Activated CD8-positive, alpha-beta memory T cell treated with anti-CD3 and anti-CD28 coated beads for 1 hour (primary cell): ENCODE measurements at places on chromosomes 5 and 9.

DNA sequence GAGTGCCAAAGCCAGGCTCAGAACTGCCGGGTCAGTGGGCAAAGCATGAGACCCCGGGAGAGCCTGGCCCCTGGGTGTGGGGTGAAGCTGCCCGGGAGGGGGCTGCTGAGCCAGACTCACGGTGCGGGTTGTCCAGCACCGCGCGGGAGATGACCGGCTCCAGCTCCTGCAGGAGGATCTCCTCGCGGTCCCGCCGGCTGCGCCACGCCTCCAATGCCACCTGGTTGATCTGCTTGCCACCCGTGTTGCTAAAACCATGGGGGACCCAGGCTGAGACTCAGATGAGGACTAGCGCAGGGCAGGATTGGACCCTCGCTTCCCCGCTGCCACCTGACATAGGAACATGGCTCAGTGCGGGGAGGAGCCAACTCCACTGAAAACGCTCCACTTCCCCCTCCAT lies 2.6 kb downstream of the TOR2A start:
- no peak for DNase-seq

DNA sequence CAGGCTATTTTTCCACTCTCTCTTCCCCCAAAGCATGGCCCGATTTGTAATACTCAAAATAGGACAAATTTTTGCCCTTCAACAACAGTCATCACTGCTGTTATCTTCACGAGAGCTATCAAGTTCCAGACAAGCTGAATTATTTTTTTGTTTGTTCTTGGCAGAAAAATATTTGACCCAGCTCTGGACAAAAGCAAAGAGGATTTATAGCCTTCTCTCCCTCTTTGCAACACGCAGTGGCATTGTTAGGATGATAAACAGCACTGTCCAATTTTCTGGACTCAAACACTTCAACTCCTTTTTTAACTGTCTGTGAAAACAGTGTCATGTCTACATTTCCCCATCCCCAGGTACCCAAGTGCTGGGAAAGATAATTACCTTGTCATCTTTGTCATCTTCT lies 160.3 kb downstream of the SLF1 start:
- no peak for DNase-seq

DNA sequence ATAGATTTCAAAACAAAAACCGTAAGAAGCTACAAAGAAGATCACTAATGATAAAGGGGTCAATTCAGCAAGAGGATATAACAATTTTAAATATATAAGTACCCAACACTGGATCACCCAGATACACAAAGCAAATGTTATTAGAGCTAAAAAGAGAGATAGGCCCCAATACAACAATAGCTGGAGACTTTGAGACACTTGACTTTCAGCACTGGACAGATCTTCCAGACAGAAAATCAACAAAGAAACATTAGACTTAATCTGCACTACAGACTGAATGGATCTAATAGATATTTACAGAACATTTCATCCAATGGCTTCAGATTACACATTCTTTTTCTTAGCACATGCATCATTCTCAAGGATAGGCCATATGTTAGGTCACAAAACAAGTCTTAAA lies 46.3 kb upstream of the TAF1L start:
- DNase-seq = no peak

DNA sequence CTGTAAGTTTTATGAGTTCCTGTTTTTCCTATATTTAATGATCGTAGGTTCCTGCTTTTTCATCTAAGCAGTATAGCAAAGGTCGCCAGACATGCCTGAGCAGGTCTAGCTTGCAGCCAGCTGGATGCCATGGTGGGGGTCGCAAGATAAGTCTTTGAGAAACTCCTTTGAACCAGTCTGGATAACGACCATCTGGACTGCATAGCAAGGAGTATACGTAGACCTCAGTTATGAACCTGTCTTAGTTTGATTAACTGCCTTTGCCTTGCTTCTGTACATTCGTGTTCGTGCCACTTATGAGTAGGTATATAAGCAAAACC lies 8.4 kb upstream of the SPATA31E1 start:
- DNase-seq = no peak

GRCh38 chr5:79793722-79794121 lies 104.1 kb downstream of the CMYA5 start:
- no peak for DNase-seq

GRCh38 chr5:17359451-17360011 lies 138.5 kb upstream of the TAF11L2 start:
- DNase-seq = no peak

DNA sequence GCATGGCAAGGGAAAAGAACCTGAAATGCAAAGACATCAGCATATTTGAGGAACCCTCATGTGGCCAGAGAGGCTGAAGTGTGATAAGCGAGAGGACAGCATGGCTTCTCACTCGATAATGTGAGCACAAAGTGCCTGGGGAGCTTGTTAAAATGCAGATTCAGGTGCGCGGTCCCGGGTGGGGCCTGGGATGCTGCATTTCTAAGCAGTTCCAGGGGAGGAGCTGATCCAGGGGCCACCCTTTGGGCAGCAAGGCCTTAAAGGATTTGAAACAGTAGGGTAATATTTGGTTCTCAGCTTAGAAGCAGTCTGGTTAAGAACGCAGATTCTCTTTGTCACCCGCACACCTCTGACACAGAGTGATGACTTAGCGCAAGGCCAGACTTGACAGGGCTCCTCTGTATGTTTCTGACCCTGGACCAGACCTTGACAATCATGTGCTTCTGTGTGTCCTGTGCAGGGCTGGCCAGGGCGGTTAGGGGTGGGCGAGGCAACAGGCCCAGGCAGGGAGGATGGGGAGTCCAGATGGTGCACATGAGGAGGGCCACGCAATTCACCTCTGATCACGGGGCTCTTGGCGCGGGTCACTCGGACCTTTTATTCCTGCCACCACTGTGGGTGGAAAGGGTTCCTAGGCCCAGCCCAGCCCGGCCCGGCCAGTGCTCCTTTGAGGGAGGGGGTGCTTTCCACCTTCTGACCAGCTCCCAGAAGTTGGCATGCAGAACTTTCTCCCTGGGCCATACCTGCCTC lies 62.8 kb upstream of the TBC1D2 start:
- no peak for DNase-seq

DNA sequence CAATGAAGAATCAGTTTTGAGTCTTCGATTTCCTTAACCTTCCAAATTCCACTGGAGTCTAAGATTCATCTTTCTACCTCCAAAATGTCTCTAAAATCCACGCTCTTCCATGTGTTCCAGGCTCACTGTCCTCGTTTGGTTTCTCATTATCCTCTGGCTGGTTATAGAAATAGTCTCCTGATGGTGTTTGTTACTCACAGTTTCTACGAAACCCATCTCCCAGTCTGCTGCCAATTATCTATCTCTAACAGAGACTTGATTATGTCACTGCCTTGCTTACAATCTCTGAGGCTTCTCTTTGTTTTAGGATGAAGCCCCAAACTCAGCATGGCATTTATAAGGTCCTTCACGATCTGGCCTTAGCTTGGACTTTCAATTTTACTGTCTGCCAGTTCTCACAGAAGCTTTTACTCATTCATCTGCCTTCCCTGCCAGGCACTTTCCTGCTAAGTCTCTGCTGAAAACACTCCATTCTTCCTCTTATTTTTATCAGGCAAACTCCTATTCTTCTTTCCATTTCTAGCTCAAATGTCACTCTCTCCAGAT lies 339.6 kb upstream of the SGCD start:
- DNase-seq = no peak

- DNase-seq = no peak
Observed at GRCh38 chr9:22022396-22022795, 13.3 kb upstream of the CDKN2B start.

DNA sequence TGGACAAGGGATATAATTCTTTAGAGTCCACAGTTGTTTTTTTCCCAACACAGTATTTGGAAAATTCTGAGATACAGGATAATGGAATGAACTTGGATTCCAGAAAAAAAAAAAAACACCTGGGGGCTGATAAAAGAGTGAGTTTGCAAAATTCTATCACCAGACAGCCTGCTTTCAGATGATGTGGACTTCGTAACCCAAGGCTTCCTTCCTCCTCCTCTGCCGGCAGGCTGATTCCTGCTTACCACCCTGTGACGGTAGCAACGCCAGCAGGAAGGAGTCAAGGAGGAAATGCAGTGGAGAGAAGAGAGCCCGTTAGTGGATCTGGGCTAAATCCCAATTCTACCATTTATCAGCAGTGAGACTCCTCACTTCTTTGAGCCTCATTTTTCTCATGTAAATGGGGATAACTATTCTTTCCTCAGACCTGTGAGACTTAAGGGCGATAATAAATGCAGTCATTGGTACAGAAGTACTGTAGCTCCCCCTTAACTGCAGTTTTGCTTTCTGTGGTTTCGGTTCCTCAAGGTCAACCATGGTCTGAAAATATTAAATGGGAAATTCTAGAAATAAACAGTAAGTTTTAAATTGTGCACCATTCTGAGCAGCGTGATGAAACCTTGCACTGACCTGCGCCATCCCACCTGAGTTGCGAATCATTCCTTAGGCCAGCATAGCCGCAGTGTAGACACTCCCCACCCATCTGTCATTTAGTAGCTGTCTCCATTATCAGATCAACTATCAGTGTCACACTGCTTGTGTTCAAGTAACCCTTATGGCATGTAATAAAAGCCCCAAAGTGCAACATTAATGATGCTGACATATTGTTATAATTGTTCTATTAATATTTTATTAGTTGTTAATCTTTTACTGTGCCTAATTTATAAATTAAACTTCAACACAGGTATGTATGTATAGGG lies 71.4 kb downstream of the DCP2 start:
- DNase-seq = no peak

GRCh38 chr5:133687212-133688061 lies 75.1 kb upstream of the FSTL4 start:
- no peak for DNase-seq

DNA sequence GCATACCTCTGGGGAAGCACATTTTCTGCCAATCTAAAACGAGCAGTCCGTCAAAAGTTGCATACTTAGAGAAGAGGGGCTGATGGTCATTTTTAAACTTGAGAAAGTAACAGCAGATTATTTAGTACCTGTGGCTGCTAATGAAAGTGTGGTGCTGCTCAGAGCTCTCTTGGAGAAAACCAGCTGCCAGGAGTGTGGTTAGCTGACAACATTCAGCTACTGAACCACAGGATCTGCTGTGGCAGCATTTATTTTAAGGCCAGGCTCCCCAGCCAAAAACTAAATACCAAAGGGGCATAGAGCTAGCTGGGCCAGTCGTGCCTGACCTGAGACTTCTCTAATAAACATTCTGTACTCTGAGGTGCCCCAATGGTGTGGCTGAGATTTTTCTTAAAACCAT lies 203.6 kb downstream of the EDIL3 start:
- no peak for DNase-seq

- DNase-seq = no peak
Observed at GRCh38 chr9:134535171-134535570, 106.4 kb upstream of the COL5A1 start.

DNA sequence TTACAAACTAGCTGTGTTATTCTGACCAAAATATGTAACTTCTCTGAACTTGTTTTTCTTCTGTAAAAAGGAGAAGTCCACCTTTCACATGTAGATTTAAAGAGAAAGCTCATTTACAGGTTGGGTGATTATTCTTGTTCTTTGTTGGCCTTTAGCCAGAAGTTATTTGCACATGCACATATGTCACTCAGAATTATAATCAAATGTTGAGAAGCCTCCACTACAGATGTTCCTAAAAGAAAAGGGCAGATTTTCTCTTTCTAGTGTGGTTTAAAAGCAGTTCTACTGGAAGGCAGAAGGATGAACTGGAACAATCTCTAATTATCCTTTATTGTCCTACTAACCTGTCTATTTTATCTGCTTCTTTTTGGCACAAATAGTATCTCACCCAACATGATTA lies 209.8 kb upstream of the ELAVL2 start:
- DNase-seq = no peak

DNA sequence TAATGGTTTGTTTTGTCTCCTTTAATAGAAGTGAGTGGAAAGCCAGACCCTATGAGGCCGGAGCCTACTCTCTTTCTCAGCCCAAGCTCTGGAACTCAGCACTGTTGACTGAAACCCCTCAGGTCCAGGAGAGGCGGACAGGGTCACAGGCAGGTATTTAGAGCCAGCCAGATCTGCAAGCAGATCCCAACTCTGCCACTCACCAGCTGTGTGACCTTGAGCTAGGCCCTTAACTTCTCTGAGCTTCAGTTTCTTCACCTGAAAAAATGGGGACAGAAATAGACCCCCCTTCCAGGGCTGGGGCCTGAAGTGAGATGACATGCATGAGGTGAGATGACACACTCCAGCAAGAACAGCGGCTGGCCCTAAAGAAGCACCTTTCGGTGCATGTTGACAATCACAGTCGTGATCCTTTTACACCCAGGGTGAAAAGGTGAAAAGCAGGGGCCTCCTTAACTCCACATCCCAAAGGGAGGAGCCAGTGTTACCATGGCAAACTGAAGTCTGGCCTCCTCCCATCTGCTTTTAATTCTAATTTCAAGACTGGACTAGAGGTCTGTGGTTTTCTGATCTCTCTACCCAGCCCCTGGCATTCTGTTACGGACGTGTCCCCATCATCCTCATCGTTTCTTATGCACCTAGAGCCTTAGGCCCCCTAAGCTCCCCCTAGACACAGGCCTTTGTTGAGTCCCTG lies 27.2 kb downstream of the MORN5 start:
- DNase-seq = no peak

- DNase-seq = no peak
Observed at GRCh38 chr5:167833456-167833855, 458.0 kb upstream of the WWC1 start.

DNA sequence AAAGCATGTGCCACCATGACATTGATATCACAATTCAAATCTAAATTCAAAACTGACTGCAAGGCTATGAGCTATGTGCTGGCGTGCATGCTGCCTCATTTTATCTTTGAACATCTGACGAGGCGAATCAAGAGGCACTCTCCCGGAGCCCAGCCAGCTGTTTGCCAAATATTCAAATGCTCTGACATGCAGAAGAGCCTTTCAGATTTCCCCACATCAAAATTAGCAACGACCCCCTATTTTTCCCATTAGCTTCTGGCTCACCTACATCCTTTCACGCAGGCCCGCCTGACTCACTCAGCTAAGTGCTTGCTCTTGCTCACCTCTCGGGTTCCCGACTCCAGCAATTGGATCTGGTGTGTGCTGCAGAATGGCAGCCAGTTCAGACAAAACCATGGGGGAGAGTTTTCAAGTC lies 159.0 kb downstream of the NR2F1-AS1 start:
- no peak for DNase-seq

GRCh38 chr5:66891184-66891925 lies 295.2 kb downstream of the MAST4 start:
- DNase-seq = no peak

DNA sequence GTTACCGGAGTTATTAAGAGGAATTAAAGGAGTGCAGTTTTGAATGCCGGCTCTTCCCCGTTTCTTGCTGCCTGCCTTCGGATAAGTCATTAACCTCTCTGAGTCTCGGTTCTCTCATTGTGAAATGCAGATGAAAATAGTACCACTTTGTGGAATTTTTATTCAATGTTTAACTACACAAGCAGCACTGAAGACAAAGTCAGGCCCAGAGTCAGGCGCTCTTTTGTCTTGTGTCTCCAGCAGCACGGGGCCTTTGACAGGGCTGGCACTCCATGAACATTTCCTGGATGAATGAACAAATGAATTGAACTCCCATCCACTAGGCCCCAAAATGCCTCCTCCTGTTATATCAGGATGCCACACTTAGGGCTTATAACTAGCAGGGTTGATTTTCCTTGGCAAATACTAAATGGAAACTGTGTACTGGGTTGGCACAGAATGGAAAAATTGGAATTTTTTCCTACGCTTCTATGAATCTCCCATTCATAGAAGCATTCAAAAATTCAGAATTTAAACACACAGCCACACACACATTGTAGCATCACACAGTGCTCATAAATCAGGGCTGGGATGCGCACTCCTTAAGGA lies 332.8 kb downstream of the MLLT3 start:
- no peak for DNase-seq

- no peak for DNase-seq
Observed at GRCh38 chr5:130532786-130533185, 628.5 kb downstream of the CHSY3 start.
